Brain microvascular endothelial cell (primary cell): ENCODE measurements at places on chromosomes 4 and X.

DNA sequence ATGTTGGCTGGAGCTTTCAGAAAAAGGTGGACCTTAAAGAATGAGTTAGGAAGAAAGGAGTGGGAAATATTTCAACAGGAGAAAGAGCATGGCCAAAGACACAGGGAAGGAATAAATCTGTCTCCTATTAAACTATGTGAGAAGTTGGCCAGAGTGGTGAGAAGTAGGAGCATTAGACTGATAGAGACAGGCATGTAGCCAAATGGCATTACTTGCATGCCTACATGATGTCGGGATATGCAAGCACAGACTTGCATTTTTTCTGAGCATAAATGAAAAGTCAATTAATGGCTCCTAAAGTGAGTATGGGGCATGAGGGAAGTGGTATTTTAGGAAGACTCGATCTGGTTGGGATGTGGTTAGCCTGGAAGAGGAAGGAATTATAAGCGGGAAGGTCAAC, 279.6 kb upstream of the PITX2 start:
- no peak for DNase-seq

- no peak for DNase-seq
Observed at GRCh38 chrX:141467442-141467841, 117.1 kb downstream of the SPANXA1 start.

DNA sequence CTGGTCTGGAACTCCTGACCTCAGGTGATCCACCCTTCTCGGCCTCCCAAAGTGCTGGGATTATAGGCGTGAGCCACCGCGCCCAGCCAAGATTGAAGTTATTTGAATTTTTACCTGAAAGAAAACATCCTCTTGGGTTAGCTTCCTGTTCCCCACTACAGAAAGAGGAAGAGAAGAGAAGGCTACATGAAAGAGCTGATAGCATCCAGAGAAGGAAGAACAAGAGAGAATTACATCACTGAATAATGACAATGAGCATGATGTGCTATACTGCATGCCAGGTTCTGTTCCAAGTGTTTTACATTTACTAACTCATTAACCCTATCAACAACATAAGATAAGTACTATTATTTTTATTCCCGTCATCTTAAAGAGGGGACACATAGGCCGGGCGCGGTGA, 11.5 kb upstream of the TBC1D1 start:
- no peak for DNase-seq

DNA sequence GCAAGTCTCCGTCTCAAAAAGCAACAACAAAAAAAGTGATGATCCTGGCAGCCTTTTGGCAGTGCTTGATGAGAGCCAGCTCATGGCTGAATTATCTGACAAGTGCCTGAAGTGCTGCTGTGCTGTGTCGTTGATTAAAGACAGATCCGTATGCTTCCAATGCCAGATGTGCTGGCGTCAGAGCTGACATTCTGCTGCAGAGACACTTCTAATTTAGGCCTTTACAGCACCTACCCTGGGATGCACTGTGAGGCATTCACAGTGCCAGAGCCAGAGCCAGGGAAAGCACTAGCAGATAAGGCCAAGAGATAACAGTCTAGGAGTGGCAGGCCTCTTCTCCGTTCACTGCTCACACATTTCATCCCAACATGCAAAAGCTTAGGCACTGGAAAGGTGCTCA, 995.5 kb downstream of the RAB28 start:
- no peak for DNase-seq

- DNase-seq: no peak
Observed at GRCh38 chrX:11768039-11768438, 10.0 kb downstream of the MSL3 start.

DNA sequence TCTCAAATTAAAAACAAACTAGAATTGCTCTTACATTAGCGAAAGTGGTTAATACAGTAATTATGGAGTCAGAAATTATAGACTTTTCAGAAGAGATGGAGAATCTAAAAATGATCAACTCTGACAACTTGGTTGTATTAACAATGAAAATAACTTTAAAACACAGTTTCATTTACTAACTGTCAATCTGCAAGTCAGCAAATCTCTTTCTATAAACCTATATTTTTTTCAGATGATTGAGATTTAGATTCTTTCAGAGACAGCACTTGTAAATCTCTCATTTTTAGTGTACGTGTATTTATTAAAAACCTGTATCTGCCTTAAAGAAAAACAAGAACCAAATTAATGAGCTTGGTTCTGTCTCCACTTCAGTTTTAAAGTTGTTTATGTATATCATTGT, 311.4 kb downstream of the EPHA5 start:
- DNase-seq: no peak

DNA sequence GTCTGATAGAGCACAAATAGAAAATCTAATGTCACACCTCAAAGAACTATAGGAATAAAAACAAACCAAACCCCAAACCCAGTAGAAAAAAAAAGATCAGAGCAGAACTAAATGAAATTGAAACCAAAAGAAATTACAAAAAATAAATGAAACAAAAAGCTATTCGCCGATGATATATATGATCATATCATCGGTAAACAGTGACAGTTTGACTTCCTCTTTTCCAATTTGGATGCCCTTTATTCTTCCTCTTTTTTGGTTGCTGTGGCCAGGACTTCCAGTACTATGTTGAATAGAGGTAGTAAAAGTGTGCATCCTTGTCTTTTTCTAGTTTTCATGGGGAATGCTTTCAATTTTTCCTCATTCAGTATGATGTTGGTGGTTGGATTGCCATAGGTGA, 215.3 kb upstream of the AR start:
- no peak for DNase-seq

- DNase-seq: no peak
Observed at GRCh38 chr4:13168326-13168725, 315.8 kb downstream of the RAB28 start.

DNA sequence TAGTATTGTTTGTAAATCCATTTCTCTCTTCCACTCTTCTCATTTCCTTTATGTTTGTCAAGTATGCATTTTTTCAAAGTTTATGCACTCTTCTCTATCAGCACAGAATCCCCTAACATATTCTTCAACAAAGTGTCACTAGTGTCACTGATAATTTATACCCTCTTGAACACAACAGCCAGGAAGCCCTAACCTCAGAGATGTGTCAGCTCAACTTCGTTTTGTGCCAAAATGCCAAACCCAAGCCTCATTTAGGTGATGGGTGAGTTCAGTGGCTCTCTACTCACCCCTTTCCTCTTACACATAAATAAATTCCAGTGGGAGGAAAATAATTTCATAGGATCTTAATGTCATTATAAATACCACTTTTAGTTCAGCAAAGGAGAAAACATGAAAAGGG, 22.4 kb upstream of the P2RY10 start:
- DNase-seq: no peak

DNA sequence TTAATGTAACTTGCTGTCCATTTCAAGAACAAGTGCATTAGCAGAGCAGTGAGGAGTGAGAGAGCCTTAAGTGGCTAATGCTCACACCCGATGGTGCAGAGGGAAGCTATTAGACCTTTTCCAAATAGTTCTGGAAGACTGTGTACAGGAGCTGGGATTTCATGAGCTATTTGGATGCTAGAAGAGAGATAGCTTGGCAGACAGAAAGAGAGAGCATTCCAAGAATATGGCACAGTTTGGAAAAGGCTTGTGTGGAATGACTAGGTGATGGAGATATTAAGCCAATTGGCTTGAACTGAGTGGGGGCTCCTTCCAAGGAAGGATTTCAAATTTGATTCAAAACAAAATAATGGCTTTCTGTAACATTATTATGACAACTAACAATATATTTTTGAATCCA, 1097.2 kb upstream of the TENM3 start:
- DNase-seq: no peak

GRCh38 chr4:7944599-7945220, 5.0 kb upstream of the AFAP1 start:
- no peak for DNase-seq

DNA sequence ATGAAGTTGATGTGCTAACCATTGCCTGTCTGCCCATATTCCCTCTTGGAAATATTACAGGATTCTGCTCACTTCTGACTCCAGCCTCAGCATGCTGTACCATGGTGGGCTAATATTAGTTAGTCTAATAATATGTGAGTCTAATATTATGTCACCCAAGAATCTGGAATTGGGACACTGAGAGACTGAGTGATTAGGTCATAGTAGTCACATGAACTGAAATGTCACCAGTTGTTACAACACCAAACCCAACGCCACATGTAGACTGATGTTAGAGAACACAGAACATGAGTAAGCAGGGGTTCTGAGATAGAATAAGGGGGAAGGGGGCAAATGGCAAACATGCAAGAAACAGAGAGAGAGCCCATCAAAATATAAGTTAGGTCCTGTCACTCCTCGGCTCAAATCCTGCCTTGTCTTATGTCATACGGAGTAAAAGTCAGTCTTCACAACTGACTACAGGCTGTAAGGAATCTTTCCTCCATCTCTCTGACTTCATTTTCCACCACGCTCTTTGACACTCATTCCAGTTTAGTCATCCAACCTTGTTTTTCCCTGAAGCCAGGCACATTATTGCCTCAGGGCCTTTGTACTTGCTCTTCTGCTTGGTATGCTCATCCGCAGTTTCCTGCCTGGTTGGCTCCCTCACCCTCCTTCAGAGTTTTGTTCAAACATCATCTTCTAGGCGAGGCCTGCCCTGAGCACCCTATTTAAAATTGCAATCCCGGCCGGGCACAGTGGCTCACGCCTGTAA, 9.6 kb upstream of the SLAIN2 start:
- peak; percentile 80 for DNase-seq

- DNase-seq: peak; percentile 61
Observed at GRCh38 chr4:90318193-90318592, 191.0 kb downstream of the CCSER1 start.
